ENCODE measurements at places on chromosomes 3 and 15.

GRCh38 chr15:83262594-83263315 lies 21.7 kb downstream of the BNC1 start:
- no peak for DNase-seq

DNA sequence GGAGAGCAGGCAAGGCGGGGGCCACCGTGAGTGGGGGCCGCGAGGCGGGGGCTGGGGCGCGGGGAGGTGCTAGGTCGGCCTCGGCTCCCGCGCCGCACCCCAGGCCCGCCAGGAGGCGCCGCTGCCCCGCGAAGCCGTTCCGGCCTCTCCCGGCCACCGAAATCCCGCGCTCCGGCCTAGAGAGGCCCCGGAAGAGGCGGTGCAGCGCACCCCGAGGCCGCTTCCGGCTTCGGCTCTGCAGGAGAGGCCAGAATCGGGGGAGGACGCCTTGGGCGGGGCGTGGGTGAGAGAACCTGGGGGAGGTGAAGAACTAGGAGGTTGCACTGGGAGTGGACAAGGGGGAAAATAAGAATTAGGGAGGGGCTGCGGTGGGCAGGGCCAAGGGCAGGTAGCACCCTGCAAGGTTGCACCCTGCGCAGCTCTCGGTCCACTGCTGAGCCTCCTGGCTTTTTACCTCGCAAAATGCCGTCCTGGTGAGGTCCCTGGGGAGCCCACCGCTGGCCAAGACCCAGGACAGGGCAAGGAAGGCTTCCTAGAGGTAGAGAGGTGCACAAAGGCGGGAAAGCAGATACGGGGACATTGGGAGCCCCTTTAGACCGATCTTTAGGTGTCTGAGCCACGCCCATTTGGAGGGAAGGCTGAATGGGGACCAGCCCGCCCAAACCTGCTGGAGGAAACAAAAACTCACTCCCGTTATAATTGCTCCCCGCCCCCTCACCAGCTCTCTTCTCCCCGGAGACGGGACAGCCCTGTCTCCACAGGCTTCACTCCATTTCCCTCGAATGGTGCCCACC lies 8.4 kb upstream of the GNAI2 start:
- peak; percentile 89 for DNase-seq

- no peak for DNase-seq
Measured at GRCh38 chr3:14412831-14413380, 10.5 kb downstream of the SLC6A6 start.

DNA sequence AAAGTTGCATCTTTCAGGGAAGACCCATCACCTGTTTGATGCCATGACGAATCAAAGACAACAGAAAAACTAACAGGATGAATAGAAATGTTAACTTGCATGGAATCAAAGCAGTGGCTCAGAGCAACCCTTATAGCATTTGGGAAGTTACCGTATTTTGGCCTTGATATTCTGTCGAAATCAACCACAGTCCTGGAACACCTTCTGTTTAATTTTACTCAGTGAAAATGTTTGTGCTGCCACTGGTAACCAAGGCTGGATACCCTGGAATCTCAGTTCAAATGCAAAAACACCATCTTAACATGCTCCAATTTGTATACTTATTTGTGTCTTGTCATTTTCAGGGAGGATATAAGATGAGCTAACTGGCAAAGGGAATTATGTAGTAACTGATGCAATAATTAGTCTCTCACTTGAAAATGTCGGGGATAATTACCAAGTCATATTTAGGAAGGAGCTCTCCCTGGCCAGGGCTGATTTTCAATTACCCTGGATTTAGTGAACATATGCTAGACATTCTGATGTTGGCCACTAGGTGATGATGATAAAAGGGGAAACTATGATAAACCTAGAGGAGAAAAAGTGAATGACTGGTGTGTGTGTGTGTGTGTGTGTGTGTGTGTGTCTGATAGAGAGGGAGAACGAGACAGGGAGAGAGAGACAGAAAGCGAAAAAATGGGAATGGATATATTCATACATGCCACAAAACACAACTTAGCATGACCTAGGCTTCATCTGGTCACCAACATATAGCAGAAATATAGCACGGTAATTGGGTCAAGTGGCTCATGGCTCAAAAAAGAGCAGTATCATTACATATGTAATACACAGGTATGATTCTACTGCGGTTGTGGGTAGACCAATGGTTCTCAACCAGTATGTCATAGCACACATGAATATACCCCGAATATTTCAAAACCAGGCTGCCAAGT lies 19.0 kb upstream of the PRICKLE2 start:
- DNase-seq = no peak

DNA sequence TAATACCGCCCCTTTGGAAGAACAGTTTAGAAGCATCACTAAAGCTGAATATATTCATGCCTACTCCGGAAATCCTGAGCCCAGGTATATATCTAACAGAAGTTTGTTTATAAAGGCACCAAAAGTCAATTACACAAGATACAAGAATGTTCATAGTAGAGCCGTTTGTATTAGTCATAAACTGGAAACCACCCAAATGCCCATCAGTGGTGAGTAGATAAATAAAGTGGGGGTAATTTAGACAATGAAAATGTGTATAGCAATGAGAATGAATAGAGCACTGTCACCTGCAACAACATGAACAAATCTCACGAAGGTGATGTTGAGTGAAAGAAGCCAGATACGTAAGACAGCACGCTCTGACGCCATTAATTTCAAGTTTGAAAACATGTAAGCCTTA lies 68.3 kb upstream of the GLCE start:
- DNase-seq = no peak

- DNase-seq = no peak
Measured at GRCh38 chr3:126288314-126288713, 68.9 kb downstream of the KLF15 start.

GRCh38 chr3:98846101-98846500 lies 55.4 kb downstream of the DCBLD2 start:
- DNase-seq = no peak

DNA sequence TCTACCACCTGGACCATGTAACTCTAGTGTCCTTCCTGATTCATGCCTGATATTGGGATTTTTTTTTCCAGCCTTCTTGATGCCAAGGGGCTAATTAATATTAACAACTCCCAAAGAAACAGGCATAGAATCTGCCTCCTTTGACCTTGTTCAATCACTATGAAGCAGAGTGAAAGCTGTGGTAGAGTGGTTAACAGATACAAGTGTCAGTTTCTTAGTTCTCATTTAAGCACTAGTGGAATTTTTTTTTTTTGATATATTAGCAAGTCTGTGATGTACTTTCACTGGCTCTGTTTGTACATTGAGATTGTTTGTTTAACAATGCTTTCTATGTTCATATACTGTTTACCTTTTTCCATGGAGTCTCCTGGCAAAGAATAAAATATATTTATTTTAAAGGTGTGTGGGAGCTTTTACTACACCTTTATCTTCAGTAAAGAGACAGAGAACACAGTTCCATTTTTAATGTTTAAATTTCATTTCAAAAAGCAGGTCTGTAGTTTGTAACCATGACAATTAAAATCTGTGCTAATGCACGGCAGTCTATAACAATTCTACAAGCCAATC lies 67.1 kb downstream of the TOP2B start:
- DNase-seq = no peak

DNA sequence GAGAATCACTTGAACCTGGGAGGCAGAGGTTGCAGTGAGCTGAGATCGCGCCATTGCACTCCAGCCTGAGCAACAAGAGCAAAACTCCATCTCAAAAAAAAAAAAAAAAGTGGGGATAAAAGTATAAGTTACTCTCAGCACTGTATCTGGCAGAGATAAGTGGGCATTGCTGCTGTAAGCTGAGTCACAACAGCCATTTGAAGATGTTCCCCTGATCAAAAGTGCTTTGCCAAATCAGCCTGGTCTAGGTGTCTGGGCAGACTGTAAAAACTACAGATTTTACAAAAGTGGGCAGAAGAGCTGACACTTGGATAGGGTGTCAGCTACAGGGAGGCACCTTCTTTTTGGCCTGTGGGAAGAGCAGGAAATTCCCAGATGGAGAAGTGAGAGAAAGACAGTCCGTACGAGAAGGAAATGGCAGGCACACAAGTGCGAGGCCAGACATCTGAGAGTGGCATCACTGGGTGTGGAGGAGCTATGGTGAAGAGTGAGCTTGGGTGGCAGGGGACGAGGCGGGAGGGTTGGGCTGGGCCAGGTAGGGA lies 78.5 kb downstream of the TRAK1 start:
- no peak for DNase-seq

DNA sequence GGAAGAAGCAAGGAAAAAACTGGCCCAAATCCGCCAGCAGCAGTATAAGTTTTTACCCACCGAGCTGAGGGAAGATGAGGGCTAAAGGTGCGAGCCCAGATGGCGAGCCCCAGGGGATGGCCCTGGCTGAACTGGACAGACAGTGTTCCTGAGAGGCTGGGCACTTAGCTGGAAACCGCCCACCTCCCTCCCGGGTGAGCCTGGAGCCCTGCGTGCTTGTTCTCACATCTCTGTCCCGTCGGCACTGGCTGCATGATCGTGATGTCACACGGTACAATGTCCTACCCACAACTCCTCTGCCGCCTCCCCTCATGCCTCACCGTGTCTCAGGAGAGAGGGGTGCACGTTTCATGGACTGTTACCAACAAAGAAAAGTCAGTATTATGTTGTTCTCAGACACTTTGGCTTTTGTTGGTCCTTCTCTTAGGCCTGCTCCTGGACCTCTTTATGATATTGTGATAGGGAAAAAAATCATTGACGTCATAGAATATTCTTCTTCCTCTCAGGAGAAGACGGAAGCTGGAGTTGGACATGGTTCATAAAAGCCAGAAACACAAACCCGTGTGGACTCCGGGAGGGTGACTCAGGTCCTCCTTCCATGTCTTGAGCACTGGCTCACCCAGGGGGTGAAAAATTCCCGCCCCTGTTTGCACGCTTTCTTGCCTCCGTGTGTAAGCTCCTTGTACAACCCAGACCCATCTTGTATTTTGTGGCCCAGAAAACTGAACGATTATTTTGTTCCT lies 201.8 kb upstream of the TPM1 start:
- no peak for DNase-seq

DNA sequence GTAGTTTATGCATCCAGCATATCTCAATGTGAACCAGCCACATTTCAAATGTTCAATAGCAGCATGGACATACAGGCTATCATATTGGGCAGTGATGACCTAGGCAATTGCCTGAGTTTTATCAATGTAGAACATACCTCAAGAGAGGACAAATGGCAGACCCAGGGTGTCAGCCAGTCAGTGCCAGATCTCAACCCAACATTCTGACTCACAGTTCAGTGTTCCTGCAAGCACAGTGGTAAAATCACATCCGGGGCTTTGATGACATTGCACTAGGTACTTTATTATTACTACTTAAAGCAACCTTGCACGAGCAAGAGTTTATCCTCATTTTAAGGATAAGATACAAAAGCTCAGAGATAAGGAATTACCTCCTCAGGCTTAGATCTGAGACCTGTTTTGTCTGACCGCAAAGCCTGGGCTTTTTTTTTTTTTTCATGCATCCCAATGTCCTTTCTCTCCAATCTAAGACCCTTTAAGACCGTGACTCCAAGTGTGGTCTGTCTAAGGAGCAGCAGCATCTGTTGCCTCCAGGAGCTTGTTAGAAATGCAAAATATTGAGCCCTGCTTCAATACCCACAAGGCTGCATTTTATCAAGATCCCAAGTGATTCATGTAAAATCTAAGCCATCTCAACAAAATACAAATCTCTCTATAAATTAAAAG lies 60.1 kb downstream of the SLC12A1 start:
- DNase-seq = no peak

GRCh38 chr15:58564981-58565380 lies 133.2 kb downstream of the LIPC start:
- no peak for DNase-seq

DNA sequence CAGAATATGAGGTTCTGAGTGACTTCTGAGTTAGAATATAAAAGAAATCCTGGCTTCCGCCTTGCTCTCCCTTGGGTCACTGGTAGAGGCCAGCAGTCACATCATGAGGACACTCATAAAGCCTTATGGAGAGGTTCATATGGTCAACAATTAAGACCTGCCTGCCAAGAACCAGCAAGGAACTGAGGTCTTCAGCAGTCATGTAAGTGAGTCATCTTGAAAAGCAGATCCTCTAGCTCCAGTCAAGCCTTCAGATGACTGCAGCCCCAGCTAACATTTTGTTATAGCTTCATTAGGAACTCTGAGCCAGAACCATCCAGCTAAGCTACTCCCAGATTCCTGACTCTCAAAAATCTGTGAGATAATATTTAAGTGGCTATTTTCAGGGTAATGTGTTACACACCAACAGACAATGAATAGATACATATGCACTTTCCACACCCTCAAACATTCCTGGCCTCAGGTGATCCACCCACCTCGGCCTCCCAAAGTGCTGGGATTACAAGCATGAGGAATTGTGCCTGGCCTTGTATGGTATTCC lies 447.2 kb downstream of the SHQ1 start:
- DNase-seq = no peak

GRCh38 chr3:137148917-137149316 lies 191.1 kb downstream of the IL20RB start:
- no peak for DNase-seq

- no peak for DNase-seq
Measured at GRCh38 chr3:172987273-172987672, 153.8 kb downstream of the SPATA16 start.

GRCh38 chr3:27160146-27160545 lies 209.0 kb downstream of the NEK10 start:
- no peak for DNase-seq

- DNase-seq = no peak
Measured at GRCh38 chr3:102480139-102480538, 45.3 kb downstream of the ZPLD1 start.

DNA sequence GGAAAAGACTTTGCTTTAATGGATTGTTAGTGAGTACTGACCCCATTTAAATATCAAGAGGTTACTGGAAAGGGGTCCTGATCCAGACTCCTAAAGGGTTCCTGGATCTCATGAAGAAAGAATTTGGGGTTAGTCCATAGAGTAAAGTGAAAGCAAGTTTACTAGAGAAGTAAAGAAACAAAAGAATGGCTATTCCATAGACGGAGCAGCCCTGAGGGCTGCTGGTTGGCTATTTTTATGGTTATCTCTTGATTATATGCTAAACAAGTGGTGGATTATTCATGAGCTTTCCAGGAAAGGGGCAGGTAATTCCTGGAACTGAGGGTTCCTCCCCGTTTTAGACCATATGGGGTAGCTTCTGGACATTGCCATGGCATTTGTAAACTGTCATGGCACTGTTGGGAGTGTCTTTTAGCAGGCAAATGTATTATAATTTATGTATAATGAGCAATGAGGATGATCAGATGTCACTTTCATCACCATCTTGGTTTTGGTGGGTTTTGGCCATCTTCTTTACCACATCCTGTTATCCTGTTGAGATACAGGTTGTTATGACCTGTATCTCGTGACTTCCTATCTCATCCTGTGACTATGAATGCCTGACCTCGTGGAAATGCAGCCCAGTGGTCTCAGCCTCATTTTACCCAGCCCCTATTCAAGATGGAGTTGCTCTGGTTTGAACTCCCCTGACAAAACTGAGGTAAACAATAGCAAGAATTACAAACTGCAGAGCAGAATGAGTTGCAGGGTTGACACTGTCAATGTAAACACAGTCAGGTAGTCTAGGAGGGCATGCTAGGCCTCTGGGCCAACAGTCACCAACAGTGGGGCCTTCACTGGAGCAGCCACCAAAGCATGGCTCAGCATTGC lies 10.3 kb upstream of the GPR160 start:
- DNase-seq = no peak

GRCh38 chr3:107847791-107848190 lies 243.0 kb downstream of the CD47 start:
- DNase-seq = no peak
